ENCODE measurements at places on chromosomes 5 and 9.

DNA sequence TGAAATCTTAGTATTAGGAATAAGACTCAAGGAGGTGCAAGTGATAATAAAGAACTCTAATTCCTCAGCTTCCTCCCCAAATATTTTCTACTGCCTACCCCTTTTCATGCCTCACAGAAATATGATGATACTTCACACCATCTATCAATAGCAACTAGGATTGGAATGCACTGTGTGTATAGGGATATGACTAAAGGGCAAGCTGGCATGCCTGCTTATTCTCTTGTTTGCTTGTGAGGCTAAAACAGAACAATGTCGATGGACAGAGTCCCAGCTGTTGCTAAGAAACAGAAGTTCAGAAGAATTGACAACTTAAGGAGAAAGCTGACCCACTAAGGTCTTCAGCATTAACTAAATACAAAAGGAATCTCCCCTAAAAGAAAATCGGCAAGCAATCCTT, 9.7 kb upstream of the CHD1 start:
- DNase-seq = no peak

GRCh38 chr9:107462691-107463090, 26.9 kb downstream of the KLF4 start:
- no peak for DNase-seq

GRCh38 chr5:115599924-115600323, 2.4 kb downstream of the TICAM2 start:
- DNase-seq = no peak

DNA sequence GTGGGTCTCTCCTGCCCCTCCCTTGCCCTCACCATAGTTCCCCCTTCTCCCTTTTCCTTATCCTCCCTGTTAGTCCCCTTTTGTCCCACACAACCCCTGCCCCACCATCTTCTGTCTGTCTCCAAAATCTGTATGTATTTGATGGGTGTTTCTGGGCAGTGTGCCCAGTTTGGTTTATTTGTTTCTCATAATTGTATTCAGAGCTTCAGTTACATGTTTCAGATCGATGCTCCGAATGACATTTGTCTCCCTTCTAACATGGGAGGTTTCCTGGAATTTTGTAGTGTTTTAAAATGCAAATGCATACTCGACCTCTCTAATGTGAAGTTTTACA, 22.2 kb downstream of the FBXL7 start:
- no peak for DNase-seq

GRCh38 chr5:168683247-168683926, 104.2 kb upstream of the PANK3 start:
- no peak for DNase-seq

DNA sequence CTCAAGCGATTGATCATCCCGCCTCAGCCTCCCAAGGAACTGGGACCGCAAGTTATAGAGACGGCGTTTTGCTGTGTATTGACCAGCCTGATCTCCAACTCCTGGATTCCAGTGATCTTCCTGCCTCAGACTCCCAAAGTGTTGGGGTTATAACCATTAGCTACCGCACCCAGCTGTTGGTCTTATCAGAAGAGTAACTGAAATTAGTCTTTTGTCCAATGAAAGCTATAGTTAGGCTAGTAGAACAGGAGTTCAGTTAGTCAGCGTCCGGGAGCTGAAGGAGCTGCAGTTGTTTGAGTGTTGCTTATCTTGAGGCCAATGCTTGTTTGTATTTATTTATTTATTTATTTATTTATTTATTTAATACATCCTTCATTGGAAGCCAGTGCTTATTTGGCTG, 3.2 kb upstream of the MIGA2 start:
- no peak for DNase-seq
